Kidney epithelial cell (primary cell): ENCODE measurements at places on chromosomes 13 and 19. TPM values are rescaled to one million over a fixed set of nuclear protein-coding genes. Genes with fewer than 3 reads are reported as not detected.

GRCh38 chr13:96181911-96182310, 92.0 kb downstream of the HS6ST3 start:
- DNase-seq = no peak

Gene ZNF433
- 3.2 and 10.3 TPM in 2 replicates for total RNA-seq

GRCh38 chr19:43814663-43815352, 12.3 kb upstream of the ZNF283 start:
- no peak for DNase-seq

GRCh38 chr13:50222569-50223332, 207.5 kb downstream of the KCNRG start:
- no peak for DNase-seq
